ENCODE measurements at places on chromosomes 5 and 9. TPM values are rescaled to one million over a fixed set of nuclear protein-coding genes. Genes with fewer than 3 reads are reported as not detected.

DNA sequence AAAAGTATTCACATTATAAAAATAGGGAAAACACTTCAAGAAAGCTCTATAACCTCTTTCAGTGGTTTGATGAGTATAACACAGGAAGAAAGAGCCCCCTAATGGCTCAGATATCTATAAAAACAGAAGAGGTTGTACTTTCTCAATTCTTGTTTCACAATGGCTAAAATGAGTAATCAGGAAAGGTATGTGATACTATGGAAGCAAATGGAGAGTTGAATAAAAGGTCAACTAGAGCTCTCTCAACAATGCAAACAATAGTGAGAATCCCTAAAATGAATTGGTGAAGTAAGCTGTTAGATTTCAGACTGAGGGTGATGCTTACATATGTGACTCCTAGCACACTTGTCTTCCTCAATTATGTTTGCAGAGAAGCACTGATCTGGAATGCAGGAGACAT is 584.6 kb upstream of the CDH18 start:
- DNase-seq = no peak

GRCh38 chr5:73692166-73692640 is 66.2 kb downstream of the ARHGEF28 start:
- no peak for DNase-seq

DNA sequence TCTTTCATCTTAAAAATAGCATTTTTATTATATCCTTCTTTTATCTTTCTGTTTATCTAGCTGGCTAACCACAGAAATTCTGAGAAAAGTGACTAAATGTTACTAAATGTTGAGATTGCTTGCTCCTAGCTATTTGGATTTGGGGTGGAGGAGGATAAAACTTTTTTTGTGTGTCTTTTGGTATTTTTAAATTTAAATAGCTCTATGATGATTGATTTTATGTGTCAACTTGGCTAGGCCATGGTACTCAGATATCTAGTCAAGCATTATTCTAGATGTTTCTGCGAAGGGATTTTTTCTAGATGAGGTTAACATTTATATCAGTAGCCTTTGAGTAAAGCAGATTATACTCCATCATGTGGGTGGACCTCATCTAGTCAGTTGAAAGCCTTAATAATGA is 75.0 kb downstream of the GCNT1 start:
- no peak for DNase-seq

GRCh38 chr5:149228618-149229297 is 42.9 kb upstream of the AFAP1L1 start:
- no peak for DNase-seq

DNA sequence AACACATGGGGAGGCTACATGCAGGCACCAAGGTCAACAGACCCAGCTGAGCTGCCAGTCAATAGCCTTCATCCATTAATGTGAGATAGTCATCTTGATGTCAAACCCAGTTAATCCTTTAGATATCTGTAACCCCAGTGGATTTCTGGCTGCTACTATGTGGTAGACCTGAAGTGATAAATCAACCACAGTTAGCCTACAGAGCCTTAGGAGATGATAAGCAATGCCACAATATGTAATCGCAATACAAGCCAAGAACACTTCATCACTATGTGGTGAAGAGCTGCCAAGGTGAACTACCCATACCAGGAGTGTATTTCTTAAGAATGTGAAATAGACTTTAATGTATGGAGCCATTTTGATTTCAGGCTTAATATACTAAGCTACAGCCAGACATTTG is 1175.5 kb downstream of the DTWD2 start:
- DNase-seq = no peak

- DNase-seq = no peak
Measured at GRCh38 chr9:113785334-113785733, 90.8 kb upstream of the ZNF618 start.

The PFN3 gene
- total RNA-seq = not detected

The SLC45A2 gene
- total RNA-seq = not detected

The ITK gene
- not detected for total RNA-seq
